Activated CD4-positive, alpha-beta T cell treated with anti-CD3 and anti-CD28 coated beads for 48 hours (primary cell): ENCODE measurements at places on chromosomes 11 and 22.

DNA sequence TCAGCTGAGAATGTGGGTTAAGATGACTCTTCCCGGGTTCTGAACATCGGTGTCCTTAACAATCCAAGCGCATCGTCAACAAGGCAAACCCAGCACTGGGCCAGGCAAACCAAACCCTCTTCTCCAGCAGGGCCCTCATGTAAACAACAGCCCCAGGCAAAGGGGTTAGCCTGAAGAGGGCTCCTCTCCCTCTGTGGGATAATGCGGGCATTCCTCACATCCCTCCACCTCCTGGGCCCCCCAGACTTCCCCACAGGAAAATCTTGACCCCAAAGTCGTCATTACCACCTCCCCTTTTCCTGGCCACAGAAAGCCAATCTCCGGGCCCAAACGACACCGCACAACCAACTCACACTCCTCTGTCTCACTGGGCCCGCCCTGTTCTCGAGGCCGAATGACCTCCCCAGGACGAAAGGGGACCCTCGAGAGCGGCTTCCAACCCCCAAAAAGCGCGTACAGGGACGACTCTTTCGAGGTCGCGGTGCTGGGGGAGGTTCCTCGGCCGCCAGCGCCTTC lies 566 bp downstream of the DDB1 start:
- DNase-seq, result peak; percentile 31

DNA sequence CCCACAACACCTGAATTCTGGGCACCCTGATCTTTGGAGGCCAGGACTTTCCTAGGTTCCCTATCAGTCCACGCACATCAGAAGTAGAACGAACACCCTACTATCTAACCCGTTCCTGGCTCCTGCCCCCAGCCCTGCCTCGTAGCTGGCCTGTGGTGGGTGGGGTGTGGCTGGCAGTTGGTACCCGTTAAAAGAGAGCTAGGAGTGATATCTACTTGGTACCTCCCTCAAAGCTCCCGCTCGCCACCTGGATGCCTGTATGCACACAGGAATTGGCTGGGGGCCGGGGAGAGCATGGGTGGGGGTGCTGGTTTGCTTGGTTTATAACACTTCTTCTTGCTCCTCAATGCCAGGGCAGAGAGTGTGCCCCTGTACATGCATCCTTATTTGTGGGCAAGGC lies 14.0 kb upstream of the NECTIN1 start:
- DNase-seq, result no peak

DNA sequence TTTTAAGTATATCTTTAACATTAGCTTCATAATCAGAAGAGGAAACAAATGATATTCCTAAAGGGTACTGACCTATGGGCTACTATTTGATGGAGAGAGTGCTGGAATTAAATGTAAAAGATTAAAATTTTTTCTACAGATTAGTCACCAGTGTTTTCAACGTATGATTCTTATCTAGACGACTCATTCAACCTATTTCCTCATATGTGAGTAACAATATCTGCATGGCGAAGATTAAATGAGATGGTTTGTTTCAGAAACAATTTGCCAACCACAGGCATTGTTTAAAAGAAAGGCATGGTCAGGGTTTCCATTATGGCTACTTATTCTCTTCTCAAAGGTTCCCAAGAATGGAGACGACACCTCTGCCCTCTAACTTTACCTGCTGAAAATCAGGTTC lies 20.4 kb downstream of the OR56B4 start:
- no peak for DNase-seq

- DNase-seq, result no peak
Measured at GRCh38 chr22:26437694-26438392, 8.8 kb downstream of the ASPHD2 start.

DNA sequence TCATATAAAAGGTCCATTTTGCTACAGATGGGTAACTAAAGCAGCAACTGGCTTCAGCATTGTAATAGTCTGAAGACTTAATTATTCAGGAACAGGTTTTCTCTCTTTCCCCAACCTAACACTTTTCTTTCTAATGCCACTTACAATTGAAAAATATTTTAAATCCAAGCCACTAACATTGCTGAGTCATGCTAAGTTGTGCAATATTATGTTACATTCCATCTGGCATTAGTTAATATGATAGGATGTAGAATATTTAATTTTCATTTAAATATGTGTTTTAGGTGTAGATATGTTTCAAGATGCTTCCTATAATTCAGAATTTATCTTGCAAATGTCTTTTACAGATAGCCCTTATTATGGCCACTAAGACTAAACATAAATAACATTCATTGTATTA lies 98.6 kb downstream of the KIF18A start:
- no peak for DNase-seq
